Astrocyte of the hippocampus (primary cell): ENCODE measurements at places on chromosomes 12 and 14.

DNA sequence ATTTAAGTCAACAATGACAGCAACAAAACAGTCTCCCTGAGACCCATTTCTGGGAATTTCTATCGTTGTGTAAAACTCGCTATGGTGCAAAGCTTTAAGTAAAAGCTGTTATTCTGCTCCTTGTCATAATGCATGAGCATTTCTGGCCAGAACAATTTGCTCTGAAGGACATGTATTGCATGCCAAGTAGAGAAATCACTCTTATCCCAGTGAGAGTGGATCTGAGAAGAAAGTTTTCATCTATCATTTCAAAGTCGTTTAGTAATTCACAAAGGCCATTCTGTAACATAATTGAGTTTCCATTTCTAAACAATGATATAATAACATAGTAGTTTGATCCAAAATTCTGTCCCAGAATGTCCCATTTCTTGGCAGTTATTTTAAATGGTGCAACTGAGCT, 86.6 kb downstream of the TBC1D30 start:
- DNase-seq, result no peak

GRCh38 chr12:31482816-31483215, 108.1 kb downstream of the DENND5B start:
- peak; percentile 50 for DNase-seq

- no peak for DNase-seq
Measured at GRCh38 chr14:31894351-31894750, 182.8 kb upstream of the ARHGAP5 start.

- DNase-seq, result peak; percentile 88
Measured at GRCh38 chr12:75650595-75651341, 139.4 kb upstream of the KRR1 start.

DNA sequence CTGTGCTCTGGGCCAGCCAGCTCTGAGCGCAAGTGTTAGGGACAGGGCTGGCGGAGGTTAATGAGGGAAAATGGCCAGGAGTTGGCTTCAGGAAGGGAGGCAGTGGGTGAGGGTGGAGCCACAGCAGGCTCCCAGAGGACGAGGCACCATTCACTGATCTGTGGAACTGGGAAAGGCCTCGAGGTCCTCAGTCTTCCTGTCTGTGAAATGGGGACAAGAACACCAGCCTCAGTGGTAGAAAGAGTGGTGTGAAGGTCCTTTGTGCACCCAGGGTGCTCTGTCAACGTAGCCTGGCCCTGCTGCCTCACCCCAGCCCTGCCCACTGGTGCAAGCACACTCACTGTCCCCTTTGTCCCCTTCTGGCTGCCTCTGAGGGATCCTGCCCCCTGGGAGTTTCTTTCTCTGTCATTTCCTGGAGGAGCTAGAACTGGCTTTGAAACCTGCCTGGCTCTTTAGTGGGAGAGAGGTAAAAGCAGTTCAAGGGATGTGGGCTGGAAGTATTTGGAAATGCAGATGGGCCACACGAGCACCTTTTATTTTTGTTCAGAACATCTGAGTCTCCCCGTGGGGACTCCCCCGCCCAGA, 25.0 kb downstream of the SYNDIG1L start:
- no peak for DNase-seq

DNA sequence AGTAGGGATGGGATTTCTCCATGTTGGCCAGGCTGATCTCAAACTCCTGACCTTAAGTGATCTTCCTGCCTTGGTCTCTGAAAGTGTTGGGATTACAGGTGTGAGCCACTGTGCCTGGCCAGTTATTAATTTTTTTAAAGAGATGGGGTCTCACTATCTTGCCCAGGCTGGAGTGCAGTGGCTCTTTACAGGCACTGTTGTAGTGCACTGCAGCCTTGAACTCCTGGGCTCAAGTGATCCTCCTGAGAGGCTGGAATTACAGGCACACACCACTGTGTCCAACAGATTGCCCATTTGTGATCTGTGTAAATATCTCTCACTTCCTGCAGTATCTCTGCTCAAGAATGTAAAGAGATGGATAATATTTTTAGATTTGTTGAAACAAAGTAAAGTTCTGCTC, 45.9 kb downstream of the PTPN11 start:
- DNase-seq, result no peak

DNA sequence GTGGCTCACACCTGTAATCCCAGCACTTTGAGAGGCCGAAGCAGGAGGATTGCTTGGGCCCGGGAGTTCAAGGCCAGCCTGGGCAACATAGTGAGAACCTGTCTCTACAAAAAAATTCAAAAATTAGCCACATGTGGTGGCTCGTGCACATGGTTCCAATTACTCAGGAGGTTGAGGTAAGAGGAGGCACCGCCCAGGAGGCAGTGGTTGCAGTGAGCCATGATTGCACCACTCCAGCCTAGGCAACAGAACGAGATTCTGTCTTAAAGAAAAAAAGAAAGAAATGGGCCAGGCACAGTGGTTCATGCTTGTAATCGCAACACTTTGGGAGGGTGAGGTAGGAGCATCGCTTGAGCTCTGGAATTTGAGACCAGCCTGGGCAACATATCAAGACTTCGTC, 33.5 kb downstream of the MAP1LC3B2 start:
- DNase-seq, result no peak

GRCh38 chr12:15364221-15365160, 42.2 kb downstream of the PTPRO start:
- peak; percentile 9 for DNase-seq

- DNase-seq, result no peak
Measured at GRCh38 chr14:90096566-90096965, 34.8 kb downstream of the KCNK13 start.

GRCh38 chr14:50363714-50364111, 33.0 kb downstream of the CDKL1 start:
- no peak for DNase-seq

DNA sequence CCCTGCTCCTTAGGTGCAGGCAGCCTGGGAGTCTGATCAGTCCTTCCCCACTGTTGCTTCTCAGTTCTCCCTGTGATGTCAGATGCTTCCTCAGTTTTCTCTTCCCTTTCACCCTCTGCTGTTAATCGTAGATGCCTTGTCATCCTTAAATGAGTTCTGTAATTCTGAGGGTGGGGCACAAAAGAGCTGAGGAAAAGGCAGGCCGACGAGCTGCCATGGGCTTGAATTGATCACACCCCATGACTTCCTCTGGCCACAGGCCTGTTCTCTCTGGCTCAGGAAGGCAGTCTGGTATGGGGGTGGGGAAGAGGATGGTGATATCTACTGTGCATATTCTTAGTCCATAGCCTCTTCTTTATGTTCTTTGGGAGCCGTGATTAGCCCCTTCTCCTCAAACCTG, 5.2 kb upstream of the AP1G2 start:
- no peak for DNase-seq

GRCh38 chr12:120262852-120263747, 2.4 kb downstream of the PXN start:
- peak; percentile 32 for DNase-seq

DNA sequence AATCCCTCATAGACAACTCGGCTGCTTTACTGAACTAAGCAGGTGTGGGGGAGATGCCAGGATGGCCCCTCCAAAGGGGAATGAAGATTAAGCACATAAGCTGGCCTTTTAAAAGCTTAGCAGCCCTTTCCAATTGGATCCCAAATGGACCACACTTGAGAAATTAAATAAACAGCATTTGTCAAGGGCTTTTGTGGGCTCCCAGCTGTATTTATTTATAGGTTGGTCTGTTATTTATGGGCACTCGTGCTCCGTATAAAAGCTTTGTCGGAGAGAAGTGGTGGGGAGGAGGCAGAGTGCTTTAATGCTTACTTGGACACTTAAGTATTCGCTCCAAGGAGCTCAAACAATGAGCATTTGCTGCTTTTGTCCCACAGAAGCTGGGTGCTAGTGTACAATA, 580.2 kb downstream of the MED13L start:
- no peak for DNase-seq

DNA sequence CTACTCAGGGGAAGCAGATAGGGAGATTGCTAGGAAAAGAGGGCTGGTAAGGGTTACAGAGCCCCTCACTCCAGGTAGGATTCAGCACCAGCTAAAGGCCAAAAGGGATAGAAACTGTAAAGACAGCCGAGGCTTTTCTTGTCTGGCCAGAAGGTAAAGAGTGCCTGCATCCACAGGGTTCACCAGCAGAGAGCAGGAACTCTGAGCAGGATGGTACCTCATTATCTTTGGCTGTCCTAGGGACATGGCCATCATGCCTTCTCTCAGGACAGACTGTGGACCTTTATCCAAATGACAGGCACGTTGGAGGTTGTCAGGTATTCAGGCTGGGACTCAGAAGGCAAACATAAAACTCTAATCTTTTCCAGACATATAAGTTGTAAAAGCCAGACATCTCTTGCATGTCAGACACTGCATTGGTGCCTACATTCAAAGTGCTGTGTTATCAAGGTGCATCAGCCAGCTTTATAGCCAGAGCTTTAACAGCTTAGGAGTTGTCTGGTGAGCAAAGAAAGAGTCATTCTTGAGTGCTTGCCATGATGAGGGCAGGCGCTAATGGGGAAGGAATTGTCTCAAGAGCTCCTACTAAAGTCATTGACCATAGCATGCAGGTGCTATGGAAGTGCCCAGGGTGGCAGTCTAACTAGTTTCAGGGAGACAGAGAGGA, 89.5 kb downstream of the PELI2 start:
- no peak for DNase-seq

GRCh38 chr12:32217354-32218310, 111.0 kb downstream of the BICD1 start:
- DNase-seq, result peak; percentile 76

DNA sequence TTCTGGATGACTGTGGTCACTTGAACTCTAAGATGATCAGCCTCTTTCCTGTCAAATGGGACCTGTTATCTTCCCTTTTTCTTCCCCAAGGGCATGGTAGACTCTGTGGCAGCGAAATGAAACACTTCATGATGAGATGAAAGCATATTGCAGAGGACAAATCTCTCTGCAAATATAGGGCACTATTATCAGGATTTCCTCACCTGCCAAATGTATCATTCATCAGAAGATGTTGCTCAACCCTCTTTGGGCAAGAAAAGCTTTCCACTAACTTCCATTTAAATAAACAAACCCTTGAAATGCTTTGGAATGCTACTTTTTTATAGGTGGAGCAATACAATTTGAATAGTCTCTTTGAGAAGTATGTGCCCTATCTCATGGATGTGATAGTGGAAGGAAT, 105.0 kb downstream of the DNAH10 start:
- no peak for DNase-seq

DNA sequence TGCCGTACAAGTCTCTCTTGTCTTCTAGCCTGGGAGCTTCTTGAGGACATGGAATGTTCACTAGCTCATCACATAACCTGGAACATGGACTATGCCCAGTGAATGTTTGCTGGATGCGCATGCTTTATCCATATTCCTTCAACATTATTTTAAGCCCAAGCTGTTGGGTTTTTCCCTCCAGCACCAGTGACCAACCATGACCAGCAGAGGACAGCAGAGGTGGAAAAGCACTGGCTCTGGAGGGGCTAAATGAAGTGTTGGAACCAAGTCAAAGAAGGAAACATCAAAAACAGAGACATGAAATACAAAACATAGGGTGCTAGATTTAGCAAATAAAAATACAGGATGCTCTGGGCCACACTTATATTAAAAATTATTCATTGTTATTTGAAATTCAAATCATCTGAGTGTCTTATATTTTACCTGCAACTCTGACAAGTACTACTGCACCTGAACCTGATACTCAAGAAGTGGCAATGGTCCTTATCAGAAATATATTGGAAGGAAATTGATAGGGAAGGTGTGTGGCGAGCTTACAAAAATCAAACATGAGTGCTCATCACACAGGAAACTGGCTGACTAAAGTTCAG, 23.1 kb upstream of the HELB start:
- DNase-seq, result peak; percentile 61

DNA sequence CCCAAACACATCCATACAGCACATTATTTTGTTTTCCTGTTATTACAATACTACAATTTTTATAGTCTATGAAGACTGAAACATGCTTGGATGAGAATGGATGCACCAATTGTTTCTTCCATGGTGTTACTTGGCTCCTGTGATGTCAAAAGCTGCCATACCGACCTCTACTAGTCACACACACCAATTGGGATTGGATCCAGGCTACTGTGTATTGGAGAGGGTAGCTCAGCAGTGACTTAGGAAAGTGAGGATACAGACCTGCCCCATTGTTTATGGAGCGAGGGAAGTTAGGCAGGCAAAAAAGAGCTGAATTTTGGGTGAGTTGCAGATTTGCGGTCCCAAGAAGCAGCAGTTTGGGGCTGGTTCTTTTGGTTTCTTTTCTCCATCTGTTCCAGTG, 30.8 kb upstream of the AKAP6 start:
- DNase-seq, result no peak

- DNase-seq, result no peak
Measured at GRCh38 chr12:64993461-64993860, 127.6 kb downstream of the WIF1 start.

DNA sequence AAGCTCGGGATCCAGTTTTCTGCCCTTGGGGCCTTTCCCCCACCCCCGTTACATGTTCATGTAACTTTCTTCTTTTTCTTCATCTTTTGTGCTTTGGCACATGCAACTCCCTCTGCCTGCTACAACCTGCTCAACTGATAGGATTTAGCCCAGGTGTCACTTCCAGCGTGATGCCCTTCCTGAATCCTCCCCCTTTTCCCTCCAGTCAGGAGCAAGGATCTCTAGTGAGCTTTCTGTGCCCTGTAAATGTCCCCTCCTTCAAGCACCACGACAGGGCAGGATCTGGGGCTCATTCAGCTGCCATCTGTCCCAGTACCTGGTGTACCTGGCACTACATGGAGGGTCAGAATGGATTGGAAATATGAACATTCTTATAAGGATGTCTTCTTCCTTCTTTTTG, 15.3 kb downstream of the PELI2 start:
- no peak for DNase-seq

GRCh38 chr14:65849091-65849490, 436.6 kb downstream of the FUT8 start:
- no peak for DNase-seq

- peak; percentile 57 for DNase-seq
Measured at GRCh38 chr12:54390668-54391551, 6.4 kb upstream of the ZNF385A start.

- no peak for DNase-seq
Measured at GRCh38 chr12:75872762-75873161, 158.8 kb downstream of the PHLDA1 start.
